ENCODE measurements at places on chromosomes 13 and 19.

DNA sequence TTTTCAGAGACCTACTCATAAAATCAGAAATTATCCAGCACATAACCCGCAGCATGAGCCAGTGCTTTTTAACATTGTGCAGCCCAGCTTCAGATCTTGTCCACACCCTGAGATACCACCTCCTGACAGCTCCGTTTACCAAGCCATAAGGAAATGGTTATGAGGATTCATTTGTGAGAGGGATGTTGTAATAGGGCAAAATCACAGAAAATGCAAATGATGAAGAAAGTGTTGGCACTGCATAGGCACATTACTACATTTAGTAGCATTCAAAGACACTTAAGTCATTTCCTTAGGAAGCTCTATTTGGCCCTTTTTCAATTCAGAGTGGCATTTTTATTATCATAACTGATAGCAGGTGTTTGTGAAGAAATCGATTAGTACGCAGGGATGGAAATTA lies 277.5 kb downstream of the DNAJC15 start:
- no peak for DNase-seq

GRCh38 chr19:38211151-38211591 lies 12.9 kb downstream of the DPF1 start:
- no peak for DNase-seq

GRCh38 chr13:60158321-60158801 lies 5.4 kb downstream of the DIAPH3 start:
- DNase-seq = peak; percentile 66

DNA sequence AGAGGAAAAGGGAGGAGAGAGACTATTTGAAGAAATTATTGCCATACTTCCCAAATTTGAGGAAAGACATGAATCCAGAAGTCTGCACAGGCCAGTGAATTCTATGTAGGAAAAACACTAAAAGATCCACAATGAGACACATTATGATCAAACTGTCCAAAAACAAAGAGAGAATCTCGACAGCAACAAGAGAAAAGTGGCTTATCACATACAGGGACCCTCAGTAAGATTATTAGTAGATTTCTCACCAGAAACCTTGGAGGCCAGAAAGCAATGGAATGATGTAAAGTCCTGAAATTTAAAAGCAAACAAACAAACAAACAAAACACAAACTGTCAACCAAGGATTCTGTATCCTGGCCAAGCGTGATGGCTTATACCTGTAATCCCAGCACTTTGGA lies 55.7 kb upstream of the IL17D start:
- no peak for DNase-seq

DNA sequence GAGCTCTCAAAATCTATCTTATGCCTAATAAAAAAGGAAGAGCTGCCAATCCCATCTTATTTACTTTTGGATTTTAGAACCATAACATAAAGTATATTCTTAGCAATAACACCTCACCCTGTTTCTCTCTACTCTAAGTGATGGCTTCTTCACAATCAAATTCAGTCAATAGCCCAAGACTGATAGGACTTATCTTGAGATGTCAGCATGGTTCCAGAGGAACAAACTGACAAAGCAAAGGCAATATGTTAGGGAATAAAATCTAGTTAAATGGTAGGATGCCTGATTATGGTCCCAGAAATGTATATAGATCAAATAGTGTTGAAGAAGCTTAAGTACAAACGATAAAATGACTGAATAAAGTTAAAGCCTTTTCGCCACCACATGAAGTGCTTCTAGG lies 36.3 kb downstream of the DACH1 start:
- DNase-seq = no peak

- no peak for DNase-seq
These were observed 1191.0 kb downstream of the SLITRK5 start for GRCh38 chr13:88862095-88862620.

DNA sequence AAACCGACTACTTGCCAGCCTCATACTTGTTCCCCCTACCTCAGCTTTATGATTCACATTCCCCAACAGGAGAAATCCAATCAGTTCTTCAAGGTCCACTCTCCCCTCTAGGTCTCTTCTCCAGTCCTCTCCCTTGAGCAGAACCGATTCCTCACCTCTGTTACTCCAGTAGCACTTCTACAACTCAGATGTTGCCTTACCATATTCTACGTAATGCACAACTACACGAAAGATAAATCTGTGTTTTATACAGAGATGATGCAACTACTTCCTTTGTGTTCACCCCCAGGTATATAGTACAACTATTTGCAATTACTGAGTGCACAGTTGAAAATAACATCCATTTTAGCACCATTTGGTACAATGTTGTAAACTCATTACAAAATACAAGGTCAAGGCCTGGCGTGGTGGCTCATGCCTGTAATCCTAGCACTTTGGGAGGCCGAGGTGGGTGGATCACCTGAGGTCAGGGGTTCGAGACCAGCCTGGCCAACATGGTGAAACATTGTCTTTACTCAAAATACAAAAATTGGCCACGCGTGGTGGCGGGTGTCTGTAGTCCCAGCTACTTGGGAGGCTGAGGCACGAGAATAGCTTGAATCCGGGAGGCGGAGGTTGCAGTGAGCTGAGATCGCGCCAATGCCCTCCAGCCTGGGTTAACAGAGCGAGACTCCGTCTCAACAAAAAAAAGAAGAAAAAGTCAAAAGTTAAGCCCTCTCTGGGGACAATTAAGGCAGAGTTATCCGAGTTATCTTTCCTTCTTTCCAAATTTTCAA lies 2.8 kb upstream of the WBP4 start:
- DNase-seq = no peak

DNA sequence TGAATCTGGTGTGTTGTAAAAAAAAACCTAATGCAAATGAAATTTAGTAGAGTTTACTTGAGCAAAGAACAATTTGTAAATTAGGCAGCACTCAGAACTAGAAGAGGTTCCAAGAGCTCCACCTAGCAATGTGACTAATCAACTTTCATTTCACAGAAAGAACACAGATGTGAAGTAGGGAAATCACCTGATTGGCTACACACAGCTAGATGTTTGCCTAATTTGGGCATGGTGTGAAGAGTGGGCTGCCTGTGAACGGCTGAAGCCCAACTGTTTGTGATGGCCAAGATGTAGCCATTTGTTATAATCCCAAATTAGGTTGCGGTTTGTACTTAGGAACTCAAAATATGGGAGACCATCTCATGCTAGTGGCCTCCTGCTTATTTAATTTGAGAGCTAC lies 724.4 kb upstream of the SLITRK5 start:
- no peak for DNase-seq

DNA sequence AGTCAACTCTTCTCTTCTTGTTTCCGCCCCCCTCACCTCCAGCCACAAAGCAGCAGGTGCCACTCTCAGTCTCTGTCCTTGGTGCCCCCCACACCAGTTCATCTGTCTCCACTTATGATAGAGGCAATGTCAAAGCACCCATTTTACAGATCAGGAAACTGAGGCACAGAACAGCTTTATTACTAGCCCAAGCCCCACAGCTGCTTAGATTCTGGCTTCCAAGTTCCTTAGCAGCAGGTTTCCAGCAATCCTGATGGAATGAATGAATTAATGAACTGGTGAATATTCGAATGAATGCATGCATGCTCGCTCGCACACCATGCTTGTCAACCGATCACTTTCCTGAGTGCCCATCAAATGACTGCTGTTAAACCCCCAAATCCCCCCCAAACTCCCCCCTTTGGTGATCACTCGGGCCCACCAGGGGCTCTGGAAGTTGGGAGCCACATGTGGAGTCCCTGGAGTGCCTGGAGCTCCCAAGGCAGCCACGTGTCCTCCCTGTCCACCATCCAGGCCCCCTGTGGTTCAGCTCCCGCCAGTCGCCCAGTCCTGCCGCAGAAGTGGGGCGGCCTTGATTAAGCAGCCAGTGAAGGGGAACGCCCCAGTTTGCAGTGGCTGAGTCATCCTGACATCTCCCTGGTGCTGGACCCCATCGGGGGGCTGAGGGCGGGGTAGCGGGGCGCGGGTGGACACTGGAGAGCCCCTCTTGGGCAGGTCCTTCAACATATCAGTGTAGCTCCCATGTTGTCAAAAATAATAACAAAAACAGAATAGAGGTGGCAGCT lies 6.8 kb downstream of the PTPRS start:
- no peak for DNase-seq

DNA sequence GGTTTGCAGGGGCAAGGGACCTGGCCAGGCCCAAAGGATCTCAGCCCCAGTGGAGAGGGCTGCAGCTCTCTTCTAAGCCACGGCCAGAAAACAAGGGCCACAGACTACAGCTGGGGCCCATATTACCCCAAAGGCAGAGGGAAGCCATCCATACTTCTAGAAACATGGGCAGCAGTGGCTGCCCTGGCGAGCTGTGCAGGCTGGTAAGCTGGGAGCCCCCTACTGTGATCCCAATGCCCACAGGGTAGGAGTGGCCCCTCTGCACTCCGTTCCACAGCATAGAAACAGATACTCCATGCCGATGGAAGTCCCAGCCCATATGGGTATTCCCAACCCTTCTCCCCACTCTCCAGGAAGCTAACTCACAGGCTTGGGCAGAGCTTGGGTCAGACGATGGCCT lies 25.1 kb downstream of the VSTM2B start:
- no peak for DNase-seq

- no peak for DNase-seq
These were observed 37.3 kb downstream of the NFIC start for GRCh38 chr19:3403489-3404323.

- no peak for DNase-seq
These were observed 527.6 kb upstream of the KLF12 start for GRCh38 chr13:74661851-74662250.

DNA sequence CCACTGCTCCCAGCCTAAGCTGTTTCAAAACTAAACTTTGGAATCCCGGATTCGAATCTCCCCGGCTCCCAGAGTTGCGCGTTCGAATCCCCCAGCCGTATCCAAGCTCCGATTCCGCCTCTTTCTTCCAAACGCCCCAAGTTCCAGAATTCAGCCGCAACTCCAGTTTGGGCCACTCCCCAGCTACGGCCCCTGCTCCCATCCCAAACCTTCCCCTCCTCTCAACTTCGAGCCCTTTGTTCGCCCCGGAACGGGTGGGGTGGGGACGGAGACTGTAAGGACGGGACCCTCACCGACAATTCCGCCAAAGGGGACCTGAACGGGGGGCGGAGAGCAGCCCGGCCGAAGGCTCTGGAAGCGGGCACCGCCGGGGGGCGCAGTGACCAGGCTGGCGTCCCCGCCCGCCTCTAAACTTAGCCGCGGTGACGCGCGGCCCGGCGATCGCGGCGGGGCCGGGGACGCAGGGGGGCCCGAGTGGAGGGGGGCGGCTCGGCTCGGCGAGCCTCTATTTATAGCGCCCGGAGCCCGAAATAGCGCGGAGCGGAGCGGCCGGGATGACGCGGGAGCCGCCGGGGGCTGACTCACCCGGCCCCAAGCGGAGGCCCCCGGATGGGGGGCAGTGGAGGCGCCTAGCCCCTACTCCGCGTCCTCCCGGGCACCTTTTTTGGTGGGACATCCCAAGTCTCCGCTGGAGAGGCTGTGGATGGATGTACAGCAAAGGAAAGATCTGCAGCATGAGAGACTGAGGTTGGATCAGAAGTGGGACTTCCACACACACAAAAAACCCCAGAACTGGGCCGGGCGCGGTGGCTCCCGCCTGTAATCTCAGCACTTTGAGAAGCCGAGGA lies 4.9 kb upstream of the ERCC1 start:
- DNase-seq = no peak

DNA sequence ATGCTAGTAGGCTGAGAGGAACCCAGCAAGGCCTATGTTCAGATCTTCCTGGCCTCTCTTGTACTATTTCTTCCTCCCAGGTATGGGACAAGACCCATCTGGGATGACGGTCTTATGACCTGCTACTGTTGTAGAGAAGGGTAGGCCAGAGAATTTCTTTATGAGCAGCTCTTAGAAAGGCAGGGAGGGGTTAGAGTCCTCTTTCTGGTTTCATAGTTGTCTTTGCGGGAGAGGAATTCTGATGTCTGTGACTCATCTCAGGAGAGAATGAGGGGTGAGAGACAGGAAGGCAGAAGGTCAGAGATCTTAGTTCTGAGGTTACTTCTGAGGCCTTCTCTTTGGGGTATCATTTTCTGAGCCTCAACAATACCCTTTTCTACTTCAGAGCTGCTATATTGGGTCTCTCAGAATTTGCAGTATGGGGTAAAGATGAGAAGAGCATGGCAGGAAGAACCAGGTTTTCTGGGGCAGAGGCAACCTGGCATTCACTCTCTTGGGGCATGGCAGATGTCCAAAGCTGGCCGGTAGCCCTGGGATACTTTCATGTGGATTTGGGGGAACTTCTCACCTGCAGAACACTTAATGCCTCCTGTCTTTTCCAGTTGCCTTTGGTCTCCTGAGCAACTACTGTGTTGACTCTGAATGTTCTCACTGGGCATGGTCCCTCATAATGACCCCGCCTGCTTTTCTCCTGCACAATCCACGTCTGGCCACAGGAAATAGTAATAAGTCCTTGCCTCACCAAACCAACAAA lies 154.4 kb downstream of the GGACT start:
- DNase-seq = no peak

GRCh38 chr19:4584670-4585460 lies 25.4 kb upstream of the SEMA6B start:
- DNase-seq = peak; percentile 63

- DNase-seq = no peak
These were observed 122.5 kb downstream of the STK24 start for GRCh38 chr13:98454389-98454881.

GRCh38 chr13:110305001-110305400 lies 2.0 kb downstream of the COL4A1 start:
- no peak for DNase-seq

DNA sequence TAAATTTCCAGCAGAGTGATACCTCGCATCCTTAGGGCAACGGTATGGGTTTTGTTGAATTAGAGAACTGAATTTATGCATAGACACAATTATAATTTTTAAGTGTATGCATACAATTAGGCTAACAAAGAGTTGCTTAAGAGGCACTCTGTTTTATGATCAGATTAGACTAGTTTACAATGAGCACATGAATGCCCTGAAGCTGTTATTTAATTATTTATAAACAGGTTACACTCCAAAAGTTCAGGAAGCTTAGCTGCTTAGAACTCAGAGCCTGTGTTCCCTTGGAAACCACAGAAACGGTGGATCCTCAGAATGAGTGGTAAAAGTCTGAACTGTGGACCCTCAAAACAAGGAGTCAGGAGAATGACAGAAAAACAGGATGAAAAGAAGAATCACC lies 72.5 kb upstream of the FBXL3 start:
- DNase-seq = no peak

DNA sequence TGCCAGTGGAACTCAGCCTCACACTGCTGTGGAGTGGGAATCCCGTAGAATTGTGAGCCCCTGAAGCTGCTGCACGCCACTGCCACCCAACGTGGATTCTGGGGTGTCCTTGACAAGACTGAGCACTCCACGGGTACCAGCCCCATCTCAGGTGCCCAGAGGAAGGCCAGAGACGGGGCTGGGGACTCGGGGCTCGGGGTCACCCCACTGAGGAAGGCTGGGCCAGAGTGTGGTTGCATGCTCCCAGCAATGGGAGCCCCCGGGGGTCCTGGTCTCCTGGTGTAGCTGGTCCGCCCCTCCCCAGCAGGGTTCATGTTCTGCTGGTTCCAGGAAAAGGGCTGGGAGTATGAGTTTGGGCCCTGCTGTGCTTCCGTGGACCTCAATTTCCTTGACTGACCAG lies 15.2 kb downstream of the DAPK3 start:
- no peak for DNase-seq

GRCh38 chr19:47447470-47448359 lies 24.0 kb downstream of the SLC8A2 start:
- peak; percentile 89 for DNase-seq

- DNase-seq = no peak
These were observed 31.1 kb downstream of the CAB39L start for GRCh38 chr13:49412749-49413148.

GRCh38 chr19:2618611-2619010 lies 83.9 kb downstream of the GNG7 start:
- DNase-seq = no peak

- DNase-seq = no peak
These were observed 459 bp upstream of the GRIN2D start for GRCh38 chr19:48392860-48393558.

- no peak for DNase-seq
These were observed 52.9 kb downstream of the SLC7A9 start for GRCh38 chr19:32816555-32817099.

Data from HAP-1 (cell line).